NCI-H510A (cell line): ENCODE measurements at places on chromosomes 16 and 17.

DNA sequence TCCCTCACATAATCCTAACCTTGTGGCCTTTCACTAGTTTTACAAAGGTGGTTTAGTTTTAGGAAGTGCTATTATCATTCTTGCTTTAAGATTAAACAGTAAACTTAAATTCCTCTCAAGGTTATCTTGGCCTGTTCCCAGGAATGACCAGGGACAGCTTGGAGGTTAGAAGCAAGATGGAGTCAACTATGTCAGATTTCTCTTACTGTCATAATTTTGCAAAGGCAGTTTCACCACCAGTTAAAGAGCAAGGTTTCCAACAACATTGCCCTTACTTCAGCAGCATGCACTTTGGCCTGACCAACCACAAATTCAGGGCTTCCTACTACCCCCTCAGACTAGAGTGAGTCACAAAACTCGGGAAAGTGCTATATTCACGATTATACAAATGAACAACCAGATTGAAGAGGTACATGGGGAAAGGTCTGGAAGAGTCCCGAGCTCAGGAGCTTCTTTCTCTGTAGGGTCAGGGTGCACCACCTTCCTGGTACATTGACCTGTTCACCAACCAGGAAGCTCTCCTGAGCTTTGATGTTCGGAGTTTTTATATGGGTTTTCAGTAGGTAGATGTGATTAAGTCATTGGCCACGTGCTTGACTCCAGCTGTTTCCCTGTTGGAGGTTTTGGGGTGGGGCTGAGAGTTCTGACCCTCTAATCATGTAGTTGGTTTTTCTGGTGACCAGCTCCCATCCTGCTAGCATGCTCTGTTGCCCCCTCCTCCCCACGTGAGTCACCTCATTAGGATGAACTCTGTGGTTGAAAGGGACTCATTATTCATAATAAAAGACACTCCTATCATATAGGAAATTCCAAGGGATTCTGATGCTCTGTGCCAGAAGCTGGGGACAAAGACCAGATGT, 19.4 kb downstream of the RHOT1 start:
- no peak for DNase-seq

- DNase-seq, result no peak
Observed at GRCh38 chr16:30519120-30520049, 7.0 kb downstream of the ZNF768 start.

GRCh38 chr17:64393000-64393402, 2.3 kb upstream of the PECAM1 start:
- no peak for DNase-seq

GRCh38 chr17:69574257-69575197, 160.0 kb downstream of the MAP2K6 start:
- no peak for DNase-seq

GRCh38 chr17:73650140-73650539, 5.9 kb upstream of the SDK2 start:
- DNase-seq, result peak; percentile 27

DNA sequence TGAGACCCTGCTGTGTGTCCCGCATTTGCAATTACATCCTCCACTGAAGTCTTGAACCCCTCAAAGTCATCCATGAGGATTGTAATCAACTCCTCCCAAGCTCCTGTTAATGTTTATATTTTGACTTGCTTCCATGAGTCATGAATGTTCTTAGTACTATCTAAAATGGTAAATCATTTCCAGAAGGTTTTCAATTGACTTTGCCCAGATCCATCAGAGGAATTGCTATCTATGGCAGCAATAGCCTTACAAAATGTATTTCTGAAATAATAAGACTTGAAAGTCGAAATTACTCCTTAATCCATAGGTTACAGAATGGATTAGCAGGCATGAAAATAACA, 2.5 kb upstream of the C16orf87 start:
- no peak for DNase-seq

DNA sequence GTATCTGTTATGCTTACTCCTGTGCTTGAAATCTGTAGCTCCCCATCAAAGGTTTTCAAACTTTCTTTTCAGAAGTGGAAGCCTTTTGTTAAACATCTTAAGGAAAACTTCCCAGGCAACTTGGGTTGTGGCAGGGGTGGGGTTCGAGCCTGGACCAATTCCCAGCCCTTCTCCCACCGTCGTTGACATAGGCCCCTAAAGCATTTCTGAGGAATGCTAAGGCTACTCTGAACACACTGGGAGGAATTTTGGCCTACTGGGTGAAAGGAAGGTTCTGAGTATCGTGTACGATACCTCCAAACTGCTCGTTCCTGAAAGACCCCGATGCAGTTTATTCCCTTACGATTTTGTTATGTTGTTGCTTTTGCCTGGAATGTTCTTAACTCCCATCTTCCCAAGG, 56.1 kb upstream of the PMFBP1 start:
- no peak for DNase-seq
